ENCODE measurements at places on chromosomes 6 and 20. TPM values are rescaled to one million over a fixed set of nuclear protein-coding genes. Genes with fewer than 3 reads are reported as not detected.

Gene ELOVL4
- total RNA-seq, result 0.17 TPM

DNA sequence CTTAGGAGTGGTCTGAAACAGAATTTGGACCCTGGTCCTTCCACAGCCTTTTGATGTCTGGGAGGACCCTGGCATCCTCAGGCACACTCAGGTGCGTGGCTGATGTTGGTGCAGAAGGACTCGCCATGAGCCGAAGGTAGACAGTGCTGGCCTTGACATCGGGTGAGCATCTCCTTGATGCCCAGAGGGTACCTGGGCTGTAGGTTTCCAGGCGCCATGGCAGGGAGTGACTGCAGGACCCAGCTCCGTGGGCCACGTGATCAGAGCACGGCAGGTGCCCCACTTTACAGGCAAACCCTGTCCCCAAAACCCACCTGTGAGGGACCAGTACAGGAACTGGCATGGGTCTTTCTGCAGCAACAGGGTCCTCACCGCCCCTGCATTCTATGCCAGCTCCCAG lies 319.2 kb downstream of the CDH4 start:
- no peaks in the 10 kb centered on the region for H3K36me3 ChIP-seq
- H3K27ac ChIP-seq, result no peak overlapping the region

DNA sequence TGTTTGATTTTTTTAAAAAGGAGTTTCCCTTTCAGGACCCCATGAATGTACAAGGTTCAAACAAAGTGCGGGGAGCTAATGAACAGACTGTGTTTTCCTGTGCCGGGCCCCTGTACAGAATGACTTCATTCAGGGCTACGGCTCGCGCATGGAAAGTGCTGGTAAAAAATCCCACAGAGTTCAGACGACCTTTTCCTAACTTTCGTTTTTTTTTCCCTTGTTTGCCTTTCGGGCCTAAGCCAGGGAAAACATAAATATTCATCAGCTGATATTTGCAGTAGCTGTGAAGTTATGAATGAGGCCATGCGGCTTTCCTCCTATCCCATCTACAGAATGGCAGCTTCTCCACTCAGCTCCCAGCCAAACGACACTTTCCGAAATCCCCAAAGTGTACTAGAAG lies 74.0 kb downstream of the HAO1 start:
- H3K36me3 ChIP-seq, result no peaks in the 10 kb centered on the region
- no peaks in the 10 kb centered on the region for H3K27me3 ChIP-seq
- no peak for DNase-seq
- H3K27ac ChIP-seq, result no peak overlapping the region

DNA sequence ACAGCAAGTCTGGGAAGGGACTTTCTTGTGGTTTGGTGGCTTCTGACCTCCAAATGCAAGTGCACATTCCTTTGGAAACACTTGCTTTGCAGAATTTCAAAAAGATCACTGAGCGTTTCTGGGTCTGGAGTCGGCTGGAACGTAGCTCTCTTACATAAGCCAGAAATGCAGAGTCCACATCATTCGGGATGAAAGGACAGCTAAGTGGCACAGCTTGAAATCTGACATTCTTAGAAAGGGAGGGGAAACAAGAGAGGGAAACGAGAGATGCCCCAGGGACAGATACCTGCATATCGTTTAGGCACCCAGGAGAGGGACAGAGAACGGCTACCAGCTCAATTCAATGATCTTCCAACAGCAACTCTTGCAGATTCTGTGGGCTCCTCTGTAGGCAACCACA lies 118.7 kb downstream of the NFATC2 start:
- peaks cover 8% of the 10 kb centered on the region for H3K4me1 ChIP-seq
- H3K4me3 ChIP-seq, result no peak overlapping the region
- no peaks in the 10 kb centered on the region for H3K36me3 ChIP-seq
- no peaks in the 10 kb centered on the region for H3K27me3 ChIP-seq

- peaks cover 22% of the 10 kb centered on the region for H3K4me1 ChIP-seq
- peak within 1 kb of the TSS; percentile 53 for H3K4me3 ChIP-seq
- peaks cover 33% of the 10 kb centered on the region for H3K27me3 ChIP-seq
- H3K27ac ChIP-seq, result no peak within 1 kb of the TSS
These were observed at the start of gene B3GAT2 for GRCh38 chr6:70956451-70957283. Gene B3GAT2, minus strand, starts transcription at chr6:70957060. Its CDS starts 631 bp downstream, at chr6:70956429.
